GM10248 (cell line): ENCODE measurements at places on chromosomes 3 and 15.

GRCh38 chr15:31272558-31273257 lies 53.9 kb upstream of the KLF13 start:
- peak; percentile 14 for DNase-seq

- DNase-seq: no peak
Measured at GRCh38 chr15:79562403-79562815, 130.3 kb downstream of the MINAR1 start.

GRCh38 chr15:52191207-52191606 lies at the start of gene GNB5:
Gene GNB5, minus strand, starts transcription at chr15:52191392. Its CDS starts 6,716 bp downstream, at chr15:52184676.
- DNase-seq: no peak

DNA sequence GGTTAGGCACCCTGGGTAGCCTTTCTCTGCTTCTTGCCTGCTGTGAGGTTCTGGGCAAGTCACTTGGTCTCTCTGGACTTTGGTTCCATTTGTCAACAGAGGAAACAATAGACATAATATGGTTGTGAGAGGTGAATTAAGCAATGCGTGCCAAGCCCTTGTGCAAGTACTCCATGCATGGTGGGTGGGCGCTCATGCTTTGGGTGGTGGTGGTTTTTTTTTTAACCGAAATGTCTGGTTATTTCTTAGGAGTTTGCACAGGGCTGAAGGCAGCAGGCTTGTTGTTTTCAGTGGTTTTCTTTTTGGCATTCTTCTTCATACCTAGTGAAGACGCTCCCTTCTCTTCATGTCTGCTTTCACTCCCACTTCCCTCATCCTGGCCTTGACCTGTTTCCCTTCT lies 84.2 kb upstream of the LRTM1 start:
- DNase-seq: no peak

GRCh38 chr15:35691891-35692867 lies 146.2 kb upstream of the DPH6 start:
- DNase-seq: no peak

- DNase-seq: no peak
Measured at GRCh38 chr15:81097116-81097889, 36.8 kb upstream of the CFAP161 start.

- DNase-seq: no peak
Measured at GRCh38 chr3:114336122-114336697, 42.4 kb downstream of the TIGIT start.

- DNase-seq: no peak
Measured at GRCh38 chr15:39381517-39381916, 199.4 kb upstream of the THBS1 start.

GRCh38 chr3:108412121-108412750 lies 98.2 kb downstream of the MYH15 start:
- DNase-seq: no peak

DNA sequence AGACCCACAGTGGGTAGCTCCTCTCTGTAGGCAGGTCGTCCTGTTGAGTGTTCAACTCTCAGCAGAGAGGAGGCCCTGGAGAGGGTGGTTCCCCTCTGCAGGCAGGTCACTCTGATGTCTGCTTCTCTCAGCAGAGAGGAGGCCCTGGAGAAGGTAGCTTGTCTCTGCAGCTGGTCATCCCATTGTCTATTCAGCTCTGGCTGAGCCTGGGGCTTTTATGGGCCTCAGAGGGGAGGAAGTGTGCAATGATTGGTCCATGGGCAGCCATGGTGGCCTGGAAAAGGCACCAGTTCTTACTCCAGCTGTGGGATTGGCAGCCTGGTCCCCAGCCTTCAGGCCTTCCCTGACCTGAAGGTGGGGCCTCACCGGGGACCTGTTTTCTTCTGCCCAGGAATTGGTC lies 52.9 kb downstream of the PPCDC start:
- DNase-seq: no peak

DNA sequence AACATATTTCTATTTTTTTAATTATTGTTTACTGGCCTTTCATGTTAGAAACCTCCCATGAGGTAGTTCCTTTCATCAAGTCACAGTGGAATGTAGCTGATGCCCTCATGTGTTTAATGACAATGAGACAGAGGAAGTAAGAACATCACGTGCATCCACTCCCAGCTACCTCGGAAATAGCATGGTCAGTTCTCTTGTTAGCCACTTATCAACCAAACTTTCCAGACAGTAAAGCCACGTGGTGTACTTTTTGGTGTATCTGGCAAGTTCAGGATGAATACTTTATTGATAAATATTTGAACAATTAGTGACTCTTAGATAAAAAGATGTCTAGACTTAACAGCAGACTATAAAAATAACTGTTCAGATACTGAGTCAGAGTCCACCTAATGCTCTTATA lies 781.7 kb downstream of the MECOM start:
- DNase-seq: no peak

- DNase-seq: no peak
Measured at GRCh38 chr15:38069511-38070011, 135.1 kb downstream of the TMCO5A start.

DNA sequence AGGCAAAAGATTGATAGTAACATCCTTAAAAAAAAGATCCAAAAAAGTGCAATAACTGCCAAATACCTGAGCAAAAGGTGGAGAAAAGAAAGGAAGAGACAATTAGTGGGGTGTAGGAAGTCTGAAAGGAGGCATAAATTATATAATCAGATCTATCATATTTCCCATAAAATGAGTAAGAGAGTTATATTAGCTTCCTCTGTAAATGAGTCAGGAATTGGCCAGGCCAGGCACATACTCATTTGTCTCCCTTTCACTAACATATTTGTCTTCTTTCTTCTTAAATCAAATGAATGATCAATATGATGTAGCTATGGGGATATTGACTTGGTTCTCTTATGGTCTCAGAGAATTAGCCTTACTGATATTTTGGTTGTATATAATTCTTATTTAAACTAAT lies 292.3 kb upstream of the CADM2 start:
- DNase-seq: no peak

- DNase-seq: no peak
Measured at GRCh38 chr15:39287322-39288195, 293.3 kb upstream of the THBS1 start.

DNA sequence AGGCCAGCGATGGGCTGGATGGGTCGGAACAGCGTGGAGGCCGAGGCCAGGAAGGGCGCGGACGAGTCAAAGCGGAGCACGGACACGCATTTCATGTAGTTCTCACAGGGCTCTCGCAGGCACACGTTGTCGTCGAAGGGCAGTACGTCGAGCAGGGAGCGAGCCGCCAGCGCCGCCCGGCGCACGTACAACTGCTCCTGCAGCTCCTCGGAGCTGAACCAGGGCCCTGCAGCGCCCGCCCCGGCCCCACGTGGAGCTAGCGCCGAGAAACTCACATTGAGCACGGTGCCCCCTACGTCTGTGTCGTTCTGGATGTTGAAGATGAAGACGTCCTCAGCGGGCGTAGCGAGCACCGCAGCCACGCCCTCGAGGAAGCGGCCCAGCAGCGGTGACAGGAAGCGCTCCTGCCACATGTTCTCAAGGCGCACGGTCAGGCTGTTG lies 5.8 kb downstream of the CELSR3 start:
- no peak for DNase-seq

DNA sequence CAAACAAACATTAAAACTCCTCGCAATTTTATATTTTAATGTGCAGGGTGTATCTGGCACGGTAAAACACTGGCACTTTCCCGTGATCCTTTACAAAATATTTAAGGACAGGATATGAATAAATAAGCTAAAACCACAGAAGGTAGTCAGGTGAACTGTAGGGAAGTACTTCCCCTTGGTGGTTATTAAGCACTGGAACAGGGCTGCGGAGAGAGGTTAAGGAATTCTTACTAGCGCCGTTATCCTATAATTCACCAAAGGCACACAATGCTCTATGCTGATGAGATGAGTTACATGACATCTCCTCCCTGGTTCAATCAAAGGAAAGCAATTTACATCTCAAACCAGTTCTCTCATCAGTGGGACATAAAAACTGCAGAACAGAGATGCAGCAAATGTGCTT lies 289.8 kb downstream of the ZBTB20 start:
- no peak for DNase-seq

- DNase-seq: no peak
Measured at GRCh38 chr15:95259965-95260364, 1028.6 kb downstream of the MCTP2 start.

- DNase-seq: no peak
Measured at GRCh38 chr15:59960318-59960717, 43.8 kb upstream of the FOXB1 start.

DNA sequence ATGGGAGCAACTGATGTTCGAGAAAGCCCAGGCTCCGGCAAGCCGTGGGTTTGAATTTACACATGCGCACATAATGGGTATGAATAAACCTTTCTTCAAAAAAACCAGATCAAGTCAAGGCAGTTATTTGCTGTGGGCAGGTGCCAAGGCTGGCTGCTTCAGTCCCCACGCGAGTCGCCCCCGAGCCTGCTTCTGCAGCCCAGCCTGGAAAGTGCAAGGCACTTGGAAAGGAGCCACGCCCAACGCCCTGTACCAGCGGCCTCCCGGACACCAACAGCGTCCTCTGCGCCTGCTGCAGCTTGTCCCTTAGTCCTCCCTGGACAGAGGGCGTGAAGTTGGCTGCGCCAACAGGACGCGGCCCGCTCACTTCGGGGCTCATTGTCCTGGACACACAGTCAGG lies 68.9 kb downstream of the KLF15 start:
- DNase-seq: peak; percentile 3

GRCh38 chr3:23422517-23422851 lies 219.4 kb downstream of the UBE2E2 start:
- no peak for DNase-seq

- no peak for DNase-seq
Measured at GRCh38 chr15:68592054-68592453, 13.3 kb downstream of the CORO2B start.
